Progenitor cell of endocrine pancreas (in vitro differentiated cells): ENCODE measurements at places on chromosomes 5 and 9. TPM values are rescaled to one million over a fixed set of nuclear protein-coding genes. Genes with fewer than 3 reads are reported as not detected.

The RGS14 gene
- 13.0 and 15.0 TPM in 2 replicates for total RNA-seq

The IFNA2 gene
- total RNA-seq, result not detected in 2 replicates

The CAMK4 gene
- total RNA-seq, result 2.1 and 2.3 TPM in 2 replicates

The ADAMTSL2 gene
- total RNA-seq, result 0.07 and 0.14 TPM in 2 replicates

DNA sequence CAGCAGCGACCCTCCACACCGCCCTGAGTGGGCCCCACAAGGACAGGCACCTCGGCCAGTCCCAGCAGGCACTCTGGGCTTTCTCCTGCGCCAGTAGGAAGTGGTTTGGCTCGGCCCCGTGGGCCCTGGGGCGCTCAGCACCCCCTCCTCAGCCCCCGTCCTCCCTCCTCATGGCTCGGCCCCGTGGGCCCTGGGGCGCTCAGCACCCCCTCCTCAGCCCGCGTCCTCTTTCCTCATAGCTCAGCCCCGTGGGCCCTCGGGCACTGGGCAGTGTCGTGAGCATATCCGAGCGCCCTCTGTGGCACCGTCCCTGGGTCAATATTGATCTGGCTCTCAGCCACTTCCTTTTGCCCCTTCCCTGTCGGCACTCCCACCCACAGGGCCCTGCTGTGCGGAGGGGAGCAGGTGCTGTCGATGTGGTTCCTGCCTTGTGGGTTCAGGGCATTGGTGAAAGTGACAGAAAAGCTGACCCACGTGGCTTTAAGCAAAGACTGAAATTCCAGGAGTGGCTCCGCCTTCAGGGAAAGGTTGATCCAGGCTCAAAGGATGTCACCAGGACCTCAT lies 5.5 kb upstream of the SCGB3A1 start:
- no peak for DNase-seq

GRCh38 chr5:158942217-158942616 lies 157.5 kb downstream of the EBF1 start:
- DNase-seq, result no peak

- DNase-seq, result no peak
Observed at GRCh38 chr9:74498621-74499095, 1.5 kb downstream of the RORB start.

- DNase-seq, result no peak
Observed at GRCh38 chr5:169942181-169942580, 38.1 kb downstream of the INSYN2B start.

DNA sequence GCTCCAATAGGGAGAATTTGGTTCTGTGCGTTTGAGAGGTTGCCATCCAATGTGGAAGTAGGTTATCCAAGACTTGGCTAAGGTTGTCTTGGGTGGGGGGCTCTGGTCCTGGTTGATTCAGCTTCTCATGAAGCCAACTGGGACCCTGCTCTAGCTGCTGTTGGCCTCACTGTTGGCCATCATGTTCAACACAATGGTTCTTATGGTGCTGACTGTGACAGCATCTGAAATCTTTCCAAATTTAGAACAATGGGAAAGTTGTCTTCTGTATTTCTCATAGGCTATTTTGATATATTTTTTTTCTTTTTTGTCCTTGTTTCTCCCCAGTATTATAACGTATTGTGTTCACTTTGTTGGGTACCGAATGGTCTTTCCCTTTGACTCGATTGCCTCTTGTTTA lies 71.9 kb downstream of the GDNF start:
- no peak for DNase-seq

GRCh38 chr5:36790847-36791246 lies 85.7 kb upstream of the NIPBL start:
- DNase-seq, result no peak

GRCh38 chr5:32639943-32640342 lies 54.6 kb downstream of the SUB1 start:
- no peak for DNase-seq

GRCh38 chr5:113062869-113063508 lies 86.4 kb downstream of the DCP2 start:
- no peak for DNase-seq

DNA sequence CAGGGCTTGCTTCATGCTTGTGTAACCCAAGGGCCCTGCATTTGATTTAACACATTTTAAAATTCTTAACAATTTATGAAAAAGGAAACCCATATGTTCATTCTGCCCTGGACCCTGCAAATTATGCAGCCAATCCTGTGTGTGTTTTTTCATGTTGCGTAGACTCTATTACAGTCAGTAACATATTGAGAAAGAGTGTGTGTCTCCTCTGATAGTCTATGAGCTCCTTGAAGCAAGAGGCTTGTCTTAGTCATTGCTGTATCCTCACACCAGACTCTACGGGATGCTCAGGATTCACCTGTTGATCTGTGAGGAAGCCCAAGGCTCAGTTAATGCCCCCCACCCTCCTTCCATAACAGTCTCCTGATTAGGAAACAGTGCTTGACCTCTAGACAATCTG lies 177.3 kb upstream of the DMAC1 start:
- no peak for DNase-seq

DNA sequence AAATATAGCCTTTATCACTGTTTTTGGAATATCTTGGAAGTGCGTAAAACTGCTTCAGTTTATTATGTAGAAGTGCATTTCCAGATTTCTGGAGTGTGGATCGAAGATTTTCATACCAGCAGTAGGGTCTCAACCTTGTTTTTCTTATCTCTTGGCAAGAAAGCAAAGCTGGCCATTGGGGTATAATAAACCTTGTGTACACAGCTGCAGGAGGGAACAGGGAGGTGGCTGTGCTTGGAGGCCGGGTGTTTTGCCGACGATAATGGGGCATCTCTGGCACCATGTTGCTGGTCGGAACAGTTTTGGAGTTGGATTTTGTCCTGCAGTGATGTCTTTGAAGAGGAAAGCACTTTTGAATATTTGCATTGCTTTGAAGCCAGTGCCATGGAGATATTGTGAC lies 308.8 kb upstream of the DMRT1 start:
- DNase-seq, result no peak

- DNase-seq, result no peak
Observed at GRCh38 chr5:138234651-138235050, 21.5 kb upstream of the CDC23 start.

DNA sequence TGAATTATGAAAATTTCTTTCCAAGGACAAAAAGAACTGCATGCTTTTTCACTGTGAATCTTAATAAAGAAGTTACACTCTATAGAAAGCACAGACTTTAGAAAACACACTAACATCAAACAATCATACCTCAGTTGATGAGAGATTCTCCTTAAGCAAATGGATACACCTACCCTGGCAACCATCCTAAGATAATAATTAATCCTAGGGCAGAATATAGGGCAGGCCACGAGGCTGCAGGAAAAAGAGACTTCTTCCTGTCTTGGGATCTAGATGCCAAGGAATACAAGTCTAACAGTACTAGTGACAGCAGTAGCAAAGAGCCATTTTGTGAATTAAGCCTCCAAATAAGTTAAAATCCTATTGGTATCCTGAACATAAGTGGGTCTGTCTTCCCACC lies 395.4 kb downstream of the EFNA5 start:
- no peak for DNase-seq

GRCh38 chr5:68548959-68549676 lies 333.6 kb downstream of the PIK3R1 start:
- DNase-seq, result no peak

- DNase-seq, result no peak
Observed at GRCh38 chr5:143106174-143106573, 297.3 kb downstream of the NR3C1 start.

GRCh38 chr9:110188991-110189390 lies 19.0 kb downstream of the C9orf152 start:
- no peak for DNase-seq

DNA sequence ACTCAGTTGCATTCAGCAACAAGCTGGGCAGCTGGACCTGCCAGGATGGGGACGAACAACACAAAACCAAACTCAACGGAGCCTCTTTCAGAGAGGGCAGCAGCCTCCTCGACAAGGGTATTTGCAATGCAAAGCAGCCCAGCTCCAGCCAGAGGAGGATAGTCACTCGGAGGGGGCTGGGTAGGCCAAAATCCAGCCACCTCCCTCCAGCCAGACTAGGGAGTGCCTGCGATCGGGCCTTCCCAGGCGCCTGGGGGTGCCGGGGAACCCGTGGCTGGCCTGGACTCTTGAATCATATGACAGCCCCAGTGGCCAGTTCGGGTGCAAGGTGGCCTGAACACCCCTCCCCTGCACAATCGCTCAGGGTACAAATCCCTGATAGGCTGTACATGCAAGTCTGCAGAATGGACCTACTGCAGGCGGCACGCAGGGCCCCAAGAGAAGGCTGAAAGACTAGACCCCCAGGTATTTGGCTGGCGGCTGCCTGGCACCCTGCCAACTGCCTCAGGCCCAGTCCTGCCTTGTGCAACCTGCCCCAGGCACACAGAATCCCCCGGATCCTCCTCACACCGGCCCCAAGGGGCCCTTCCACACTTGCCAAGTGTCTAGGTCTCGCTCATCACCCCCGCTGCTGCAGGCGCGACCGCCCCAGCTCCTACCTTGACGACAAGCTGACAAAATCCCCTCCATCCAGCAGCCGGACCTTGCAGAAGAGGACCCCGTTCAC lies 1.3 kb downstream of the EEIG1 start:
- no peak for DNase-seq

DNA sequence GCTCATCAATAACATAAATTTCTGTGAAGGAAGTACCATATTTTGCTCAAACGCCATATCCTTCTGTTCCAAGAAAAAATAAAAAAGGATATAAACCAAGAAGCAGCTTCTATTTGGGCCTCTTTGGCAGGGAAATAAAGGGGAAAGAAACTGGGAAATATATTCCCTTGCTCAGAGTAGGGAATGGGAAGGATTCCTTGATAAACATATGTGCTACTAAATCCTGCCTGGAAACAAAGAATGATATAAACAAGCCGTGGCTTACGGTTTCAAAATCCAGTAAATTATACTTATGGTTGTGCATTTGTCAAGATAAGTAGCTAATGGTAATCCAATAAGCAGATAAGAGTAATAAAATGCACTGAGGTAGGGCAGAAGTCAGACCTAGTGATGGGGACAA lies 481.6 kb downstream of the NTRK2 start:
- no peak for DNase-seq

DNA sequence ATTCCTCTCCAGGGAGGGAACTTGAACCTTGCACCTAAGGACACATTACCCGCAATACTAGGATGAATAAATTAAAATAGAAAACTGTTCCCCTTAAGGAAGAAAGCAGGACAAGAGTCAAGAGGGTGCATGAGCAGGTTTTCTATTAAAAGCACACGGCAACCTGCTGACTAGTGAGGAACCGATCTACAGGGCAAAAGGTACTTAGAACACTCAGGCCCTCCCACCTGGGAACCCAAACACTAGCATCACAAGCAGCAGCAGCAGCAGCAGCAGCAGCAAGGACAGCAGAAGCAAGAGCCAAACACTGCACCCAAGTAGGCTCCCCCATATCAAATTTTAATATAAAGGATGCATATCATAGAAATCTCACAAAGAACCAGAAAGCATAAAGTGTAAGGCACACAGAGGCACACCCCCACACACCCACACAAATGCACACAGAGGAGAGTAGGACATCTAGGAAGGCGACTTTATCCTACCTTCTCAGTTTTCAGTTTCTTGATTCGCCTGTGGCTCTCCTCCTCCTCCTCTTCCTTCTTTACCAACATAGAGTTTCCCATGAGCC lies 2.8 kb downstream of the ZNF608 start:
- DNase-seq, result no peak

- DNase-seq, result no peak
Observed at GRCh38 chr5:137142764-137143605, 356.1 kb downstream of the SPOCK1 start.
